Testis (tissue), 5 donors: ENCODE measurements at places on chromosomes 6 and 20. TPM values are rescaled to one million over a fixed set of nuclear protein-coding genes. Genes with fewer than 3 reads are reported as not detected.

DNA sequence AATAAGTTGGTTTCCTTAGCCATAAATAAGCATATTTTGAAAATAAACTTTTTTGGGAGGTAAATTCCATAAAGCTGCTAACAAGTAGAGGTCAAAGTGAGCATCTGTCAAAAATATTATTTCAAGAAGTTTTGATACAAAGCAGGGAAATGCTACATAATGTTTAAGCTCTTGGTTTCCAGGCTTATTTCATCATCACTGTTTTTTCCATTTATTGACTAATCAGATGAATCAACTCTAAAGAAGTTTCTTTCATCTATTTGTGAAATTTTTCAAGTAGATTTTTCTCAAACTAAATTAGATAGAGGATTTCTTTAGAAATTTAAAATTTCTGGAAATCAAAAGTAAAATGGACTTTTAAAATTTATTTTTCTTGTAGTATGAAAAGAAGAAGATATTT is 89.5 kb upstream of the TBX18 start:
- DNase-seq = no peak
- H3K36me3 ChIP-seq = no peaks in the 10 kb centered on the region
- H3K27me3 ChIP-seq = no peaks in the 10 kb centered on the region
- no peak overlapping the region for H3K4me3 ChIP-seq
- peaks cover 4% of the 10 kb centered on the region for H3K4me1 ChIP-seq

DNA sequence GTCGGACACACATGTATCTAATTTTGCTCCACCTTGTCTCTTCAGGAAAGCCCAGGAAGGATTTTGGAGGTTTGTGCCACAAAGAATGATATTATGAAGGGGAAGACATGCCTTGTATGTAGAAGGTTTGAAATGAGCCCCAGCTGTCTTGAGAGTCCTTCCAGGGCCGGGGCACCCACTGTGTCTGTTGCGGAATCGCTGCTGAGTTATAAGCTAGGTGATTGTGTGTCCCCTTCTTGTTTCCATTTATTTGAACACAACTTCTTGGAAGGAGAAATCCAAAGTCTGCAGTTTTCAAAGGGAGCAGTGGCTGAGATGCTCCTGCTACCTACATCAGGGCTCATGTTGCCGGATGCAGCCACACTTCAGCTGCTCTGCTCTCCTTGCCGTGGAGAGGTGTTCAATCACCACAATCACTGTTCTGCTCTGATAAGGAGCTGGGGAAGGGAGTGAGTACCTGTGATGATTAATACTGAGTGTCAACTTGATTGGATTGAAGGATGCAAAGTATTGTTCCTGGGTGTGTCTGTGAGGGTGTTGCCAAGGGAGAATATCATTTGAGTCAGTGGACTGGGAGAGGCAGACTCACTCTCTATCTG is 828.6 kb downstream of the QKI start:
- H3K4me1 ChIP-seq = no peaks in the 10 kb centered on the region
- DNase-seq = no peak
- no peaks in the 10 kb centered on the region for H3K36me3 ChIP-seq
- H3K27ac ChIP-seq = no peak overlapping the region

- peak overlapping the region; percentile 74 for H3K27ac ChIP-seq
- peak overlapping the region; percentile 86 for H3K4me3 ChIP-seq
- no peaks in the 10 kb centered on the region for H3K27me3 ChIP-seq
- no peaks in the 10 kb centered on the region for H3K36me3 ChIP-seq
- no peak for DNase-seq
Observed at GRCh38 chr20:63215101-63216040, 560 bp downstream of the YTHDF1 start.

- H3K36me3 ChIP-seq = no peaks in the 10 kb centered on the region
- H3K4me3 ChIP-seq = no peak overlapping the region
- DNase-seq = no peak
- no peaks in the 10 kb centered on the region for H3K27me3 ChIP-seq
Observed at GRCh38 chr6:163390770-163391169, 23.7 kb upstream of the QKI start.

DNA sequence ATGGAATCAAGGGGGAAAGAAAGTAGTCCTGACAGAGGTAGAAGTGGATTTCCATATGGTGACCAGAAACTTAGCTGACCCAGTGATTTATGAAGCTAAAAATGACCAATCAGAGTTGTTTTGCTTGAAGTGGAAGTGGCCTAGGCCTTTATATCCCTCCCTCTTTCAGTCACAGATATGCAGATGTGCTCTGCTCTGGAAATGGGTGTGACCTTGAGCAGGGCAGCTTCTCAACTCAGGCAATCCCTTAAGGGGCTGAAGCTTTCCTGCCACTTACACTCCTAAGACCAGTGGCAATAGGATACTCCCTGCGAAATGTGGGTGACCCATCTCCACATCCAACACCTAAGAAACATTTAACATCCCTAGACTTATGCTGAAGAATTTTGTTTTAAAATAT is 256.6 kb downstream of the EYS start:
- H3K4me3 ChIP-seq = no peak overlapping the region
- H3K4me1 ChIP-seq = no peaks in the 10 kb centered on the region
- H3K36me3 ChIP-seq = no peaks in the 10 kb centered on the region
- H3K27ac ChIP-seq = no peak overlapping the region
- no peak for DNase-seq

The GCNT2 gene
- 17.0 TPM for total RNA-seq
